ENCODE measurements at places on chromosomes 4 and X.

DNA sequence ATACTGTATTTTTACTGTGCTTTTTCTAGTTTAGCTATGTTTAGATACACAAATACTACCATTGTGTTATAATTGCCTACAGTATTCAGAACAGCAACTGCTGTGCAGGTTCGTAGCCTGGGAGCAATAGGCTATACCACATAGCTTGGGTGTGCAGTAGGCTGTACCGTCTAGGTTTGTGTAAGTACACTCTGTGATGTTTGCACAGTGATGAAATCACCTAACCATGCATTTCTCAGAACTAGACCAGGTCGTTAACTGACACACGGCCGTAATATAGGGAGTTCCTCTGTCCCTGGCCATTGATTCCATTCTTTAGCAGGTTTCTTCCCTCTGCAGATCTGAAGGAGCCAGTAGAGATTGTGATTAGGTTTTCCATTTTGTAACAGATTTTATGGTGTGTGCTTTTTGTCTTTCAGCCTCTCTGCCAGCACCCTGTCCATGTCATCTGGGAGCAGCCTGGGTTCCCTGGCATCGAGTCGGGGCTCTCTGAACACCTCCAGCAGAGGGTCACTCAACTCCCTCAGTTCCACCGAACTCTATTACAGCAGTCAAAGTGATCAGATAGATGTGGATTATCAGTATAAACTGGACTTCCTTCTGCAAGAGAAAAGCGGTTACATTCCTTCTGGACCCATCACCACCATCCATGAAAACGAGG lies 59.5 kb downstream of the CLDN22 start:
- DNase-seq = no peak

- no peak for DNase-seq
Measured at GRCh38 chrX:136768469-136769084, 12.2 kb downstream of the ARHGEF6 start.

- DNase-seq = no peak
Measured at GRCh38 chrX:13933851-13934250, 95.8 kb downstream of the GEMIN8 start.

DNA sequence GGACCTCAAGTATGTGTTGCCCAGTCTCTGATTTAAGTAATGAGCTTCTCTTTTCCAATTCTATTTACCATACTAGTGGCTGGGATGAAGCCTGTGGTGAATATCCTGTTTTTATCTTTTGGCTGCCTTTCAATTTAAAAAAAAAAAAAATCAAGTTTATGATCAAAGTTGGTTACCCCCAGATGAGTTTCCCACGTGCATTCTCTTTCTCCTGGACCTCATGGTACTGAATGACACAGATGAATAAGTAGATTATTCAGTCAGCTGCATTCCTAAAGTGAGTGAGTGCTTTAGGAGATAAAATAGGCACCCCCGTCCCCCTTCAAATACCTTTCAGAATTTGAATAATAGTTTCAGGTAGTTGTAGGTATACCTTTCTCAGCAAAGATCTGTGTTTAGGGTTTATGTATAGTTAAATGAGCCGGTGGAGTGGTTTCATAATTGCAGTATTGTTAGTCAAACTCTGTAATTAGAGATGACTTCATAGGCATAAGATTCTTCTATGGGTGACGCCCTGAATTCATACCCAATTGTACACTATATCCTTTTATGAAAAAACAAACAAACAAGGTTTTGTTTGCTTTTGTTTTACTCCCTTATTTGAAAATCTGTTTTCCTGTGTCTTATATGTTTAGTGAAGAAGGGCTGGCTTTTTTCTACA lies 41.9 kb downstream of the PLS3 start:
- DNase-seq = no peak

GRCh38 chrX:46587753-46588171 lies 14.2 kb downstream of the CHST7 start:
- DNase-seq = no peak

DNA sequence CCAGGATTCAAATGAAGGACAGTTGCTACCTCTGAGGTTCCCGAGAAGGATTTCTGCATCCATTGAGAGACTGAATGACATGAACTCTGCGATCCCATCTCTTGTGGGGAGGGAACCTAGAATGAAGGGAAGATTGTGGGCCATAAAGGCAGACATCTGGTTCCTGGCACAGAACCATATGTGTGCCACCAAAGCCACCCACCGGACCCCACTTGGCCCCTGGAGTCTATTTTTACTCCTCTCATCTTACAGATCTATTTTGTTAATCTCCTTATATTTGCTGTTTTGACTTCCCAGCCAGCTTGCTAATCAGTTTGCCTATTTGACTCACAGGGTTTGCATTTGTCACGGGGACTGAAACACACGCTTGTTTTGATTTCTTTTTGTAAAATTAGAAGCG lies 7.3 kb downstream of the SOD3 start:
- no peak for DNase-seq

GRCh38 chrX:104482757-104483156 lies 83.2 kb upstream of the IL1RAPL2 start:
- no peak for DNase-seq

DNA sequence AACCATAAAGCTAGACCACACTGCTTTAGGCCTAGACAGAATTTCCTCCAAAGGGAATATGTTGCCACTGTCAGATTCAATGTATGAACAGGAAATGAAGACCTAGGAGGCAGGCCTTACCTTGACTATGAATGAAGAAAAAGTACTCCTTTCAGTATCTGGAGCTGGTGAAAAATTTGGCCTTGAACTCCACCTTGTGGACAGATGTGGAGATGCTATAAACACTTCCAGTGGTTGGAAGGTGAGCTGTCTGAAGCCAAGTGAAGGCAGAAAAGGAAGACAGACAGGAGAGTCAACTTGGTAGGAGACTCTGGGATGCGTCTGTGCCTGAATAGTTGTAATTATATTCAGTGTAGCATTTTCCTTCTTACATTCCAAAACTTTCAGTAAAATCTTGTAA lies 17.2 kb downstream of the SPIN3 start:
- no peak for DNase-seq

DNA sequence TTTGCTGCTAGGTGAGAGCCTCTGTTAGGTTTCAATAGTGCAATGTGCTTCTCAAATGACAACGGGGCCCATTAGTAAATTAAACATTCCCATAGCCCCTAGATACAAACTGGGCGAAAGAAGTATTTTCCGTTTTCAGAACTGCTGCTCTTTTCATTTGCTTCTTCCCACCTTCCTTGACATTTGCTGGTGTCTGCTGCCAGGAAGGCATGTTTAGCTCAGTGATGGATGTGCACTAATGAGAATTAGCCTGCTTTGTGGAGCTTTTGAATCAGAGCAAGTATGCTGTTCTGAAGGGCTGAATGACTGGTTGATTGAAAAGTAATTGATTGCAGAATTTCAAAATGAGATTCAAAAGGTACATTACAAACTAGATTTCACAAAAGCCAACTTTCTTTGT lies 57.0 kb downstream of the SHROOM3 start:
- DNase-seq = no peak

DNA sequence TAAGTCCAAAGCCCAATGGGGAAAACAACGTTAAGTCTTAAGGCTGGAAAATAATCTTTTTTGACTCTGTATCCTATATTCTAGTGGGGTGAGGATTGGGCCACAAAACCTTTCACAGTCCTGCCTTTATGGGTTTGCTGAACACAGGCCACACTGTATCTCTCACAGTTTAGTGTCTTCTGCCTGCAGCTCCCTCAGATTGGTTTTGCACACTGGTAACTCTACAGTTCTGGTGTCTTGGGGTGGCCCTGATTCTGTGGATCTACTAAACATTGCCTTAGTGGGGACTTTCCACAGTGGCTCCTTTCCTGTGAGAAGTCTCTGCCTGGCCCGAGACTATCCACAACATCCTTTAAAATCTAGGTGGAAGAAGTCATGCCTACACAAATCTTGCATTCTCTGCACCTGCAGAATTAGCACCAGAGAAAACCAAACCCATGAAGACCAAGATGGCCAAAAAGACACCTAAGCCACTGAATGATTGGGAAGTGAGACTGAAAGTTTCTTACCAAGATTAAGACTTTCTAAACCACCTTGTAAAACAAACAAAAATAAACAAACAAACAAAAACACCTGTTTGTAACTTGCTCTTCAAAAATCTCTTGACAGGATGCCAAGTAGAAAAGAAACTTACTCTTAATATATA lies 150.4 kb upstream of the PCDH10 start:
- DNase-seq = no peak

GRCh38 chrX:110036162-110037033 lies 33.5 kb downstream of the TMEM164 start:
- no peak for DNase-seq

DNA sequence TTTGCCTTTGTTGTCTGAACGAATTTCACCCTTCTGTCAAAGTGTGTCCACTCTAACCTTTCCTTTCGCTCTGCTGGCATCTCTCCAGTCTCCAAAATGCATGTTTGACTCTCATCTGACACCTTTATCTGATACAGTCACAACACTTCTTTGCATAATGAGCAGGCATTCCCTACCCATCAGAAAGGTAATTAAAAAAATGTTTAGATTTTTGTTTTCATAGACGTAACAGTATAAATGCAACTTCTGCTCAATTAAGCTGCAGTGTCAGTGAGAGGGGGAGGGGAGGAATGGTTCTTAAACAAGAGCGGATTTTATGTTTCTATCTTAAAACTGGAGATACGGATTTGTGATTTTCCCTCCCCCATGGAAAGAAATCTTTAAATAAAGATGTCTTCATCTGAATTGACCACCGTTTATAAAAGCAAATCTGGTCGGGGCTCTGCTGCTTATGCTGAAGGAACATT lies 70.2 kb downstream of the CXXC4 start:
- no peak for DNase-seq

DNA sequence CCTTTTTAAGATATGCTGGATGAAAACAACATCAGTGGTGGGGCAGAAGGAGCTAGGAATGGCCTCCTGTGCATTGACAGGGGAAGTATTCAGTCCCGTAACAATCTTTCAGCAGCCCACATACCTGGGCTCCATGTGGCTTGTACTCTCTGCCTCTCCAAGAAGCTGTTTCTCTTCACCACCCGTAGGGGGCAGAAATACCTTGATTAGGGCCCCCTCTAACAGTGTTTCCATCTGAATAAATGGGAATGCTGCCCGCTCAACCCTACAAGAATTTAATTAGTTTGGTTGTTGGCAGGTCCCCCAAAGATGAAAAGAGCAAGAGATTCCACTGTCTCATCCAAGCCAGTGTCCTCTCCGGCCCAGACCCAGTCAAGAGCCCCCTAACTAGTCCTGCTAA lies 155.2 kb downstream of the SMIM20 start:
- DNase-seq = no peak

- no peak for DNase-seq
Measured at GRCh38 chrX:151609222-151609621, 45.7 kb downstream of the PASD1 start.

- DNase-seq = no peak
Measured at GRCh38 chr4:116636917-116637316, 448.5 kb downstream of the TRAM1L1 start.

DNA sequence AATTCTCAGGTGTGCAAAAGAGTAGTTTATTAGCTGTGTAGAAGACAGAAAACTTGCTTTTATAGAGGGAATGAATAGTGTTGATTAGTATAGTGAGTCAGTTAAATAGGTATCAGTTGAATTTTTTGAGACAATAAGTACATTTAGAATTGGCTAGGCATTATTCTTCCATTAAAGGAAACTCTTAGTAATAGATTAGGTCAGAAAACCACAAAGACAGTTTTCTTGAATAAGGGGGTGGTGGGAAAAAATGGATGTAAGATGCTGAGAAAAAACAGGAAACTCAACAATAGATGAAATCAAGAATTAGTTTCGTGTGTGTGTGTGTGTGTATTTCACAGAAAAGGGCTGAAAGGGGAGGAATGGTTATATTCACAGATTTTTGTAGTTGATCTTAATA lies 16.8 kb downstream of the CD38 start:
- DNase-seq = no peak

DNA sequence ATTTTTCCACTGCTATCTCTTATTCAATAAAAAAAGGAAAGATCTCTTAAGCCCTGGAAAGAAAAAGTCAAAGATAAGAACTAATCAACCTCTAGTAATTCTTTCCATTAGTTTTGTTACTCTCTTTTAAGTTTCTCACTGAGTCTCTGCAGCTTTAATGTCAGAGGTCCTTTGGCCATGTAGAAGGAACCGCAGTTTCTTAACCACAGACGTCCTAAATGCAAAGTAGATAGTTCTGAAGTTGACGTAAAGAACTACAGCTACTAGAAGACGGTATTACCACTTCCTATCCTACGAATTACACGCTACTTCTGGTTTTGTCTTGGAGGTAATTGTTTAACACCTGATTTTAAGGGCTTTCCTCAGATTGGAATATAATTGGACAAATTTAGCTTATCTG lies 325.9 kb downstream of the ANKRD50 start:
- no peak for DNase-seq

DNA sequence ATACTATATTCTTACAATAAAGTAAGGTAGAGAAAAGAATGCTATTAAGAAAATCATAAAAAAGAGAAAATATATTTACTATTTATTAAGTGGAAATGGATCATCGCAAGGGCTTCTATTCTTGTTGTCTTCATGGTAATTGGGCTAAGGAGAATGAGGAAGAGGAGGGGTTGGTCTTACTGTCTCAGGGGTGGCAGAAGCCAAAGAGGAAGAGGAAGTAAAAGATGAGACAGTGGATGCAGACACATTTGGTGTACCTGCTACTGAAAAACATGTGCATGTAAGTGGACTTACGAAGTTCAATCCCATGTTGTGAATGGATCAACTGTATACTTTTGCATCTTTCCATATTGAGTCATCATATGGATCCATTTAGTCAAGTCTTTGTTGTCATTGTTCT lies 1502.1 kb upstream of the ADGRL3 start:
- DNase-seq = no peak

DNA sequence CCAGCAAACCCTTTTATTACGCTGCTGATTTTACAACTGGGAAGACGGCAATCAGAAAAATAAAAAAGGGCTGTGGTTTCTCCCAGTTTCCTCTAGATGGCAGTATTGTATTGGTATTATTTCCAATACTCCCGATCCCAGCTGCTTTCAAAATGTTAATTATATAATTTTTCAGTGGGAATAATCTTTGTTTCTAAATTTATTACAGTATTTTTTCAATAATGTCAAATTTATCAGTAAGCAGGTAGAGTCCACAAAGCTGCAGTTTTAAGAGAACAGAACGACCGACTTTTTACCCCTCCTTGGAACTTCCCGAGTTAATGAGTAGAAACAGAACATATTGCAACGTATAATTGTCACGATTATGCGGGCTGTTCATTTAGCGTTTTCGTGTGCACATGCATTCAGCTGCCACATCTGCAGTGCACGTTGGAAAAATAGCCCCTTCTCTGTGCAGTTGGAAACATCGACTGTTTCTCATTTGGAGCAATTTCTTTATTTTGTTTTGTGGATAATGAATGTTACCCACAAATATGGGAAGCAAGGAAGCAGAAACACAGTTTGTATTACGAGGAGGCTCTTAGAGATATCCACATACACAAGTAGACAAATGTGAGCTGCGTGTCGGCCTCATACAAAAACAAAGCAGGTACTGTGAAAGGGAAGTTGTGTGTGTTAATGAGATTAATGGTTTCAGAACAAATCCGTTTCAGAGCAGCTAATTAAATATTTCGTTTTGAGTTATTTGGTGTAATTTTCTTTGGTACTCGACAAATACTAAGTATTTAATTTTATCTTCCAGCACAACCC lies 188.0 kb downstream of the STIM2 start:
- DNase-seq = no peak

- no peak for DNase-seq
Measured at GRCh38 chr4:105902550-105903262, 7.4 kb downstream of the NPNT start.

- DNase-seq = no peak
Measured at GRCh38 chr4:176209535-176209934, 14.2 kb upstream of the SPATA4 start.
